ENCODE measurements at places on chromosomes 16 and 17.

- no peak for DNase-seq
These were observed 21.4 kb downstream of the ZC3H18 start for GRCh38 chr16:88591577-88592021.

GRCh38 chr17:4900231-4901107 is 1.1 kb downstream of the C17orf107 start:
- DNase-seq, result no peak

DNA sequence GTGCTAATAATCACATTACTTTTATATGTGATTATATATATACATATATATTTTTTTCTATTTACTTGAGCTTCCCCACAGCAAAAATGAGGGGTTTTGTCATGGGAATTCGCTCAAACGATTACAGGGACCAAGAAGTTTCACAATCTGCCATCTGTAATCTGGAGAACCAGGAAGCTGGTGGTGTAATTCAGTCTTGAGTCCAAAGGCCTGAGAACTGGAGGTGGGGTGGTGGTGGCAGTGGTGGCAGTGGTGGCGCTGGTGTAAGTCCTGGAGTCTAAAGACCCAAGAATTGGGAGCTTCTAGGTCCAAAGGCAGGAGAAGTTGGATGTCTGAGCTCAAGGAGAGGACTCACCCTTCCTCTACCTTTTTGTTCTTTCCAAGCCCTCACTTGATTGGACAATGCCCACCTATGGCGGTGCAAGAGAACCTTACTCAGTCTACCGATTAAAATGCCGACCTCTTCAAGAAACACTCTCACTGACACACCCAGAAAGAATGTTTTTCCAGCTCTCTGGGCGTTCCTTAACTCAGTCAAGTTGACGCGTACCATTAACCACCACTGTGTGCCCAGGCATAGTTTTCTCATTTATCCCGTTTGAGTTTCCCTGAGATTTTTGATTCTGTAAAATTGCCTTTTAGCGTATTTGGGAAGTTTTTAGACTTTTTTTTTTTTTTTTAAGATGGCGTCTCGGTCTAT is 31.9 kb downstream of the POLR2A start:
- no peak for DNase-seq

DNA sequence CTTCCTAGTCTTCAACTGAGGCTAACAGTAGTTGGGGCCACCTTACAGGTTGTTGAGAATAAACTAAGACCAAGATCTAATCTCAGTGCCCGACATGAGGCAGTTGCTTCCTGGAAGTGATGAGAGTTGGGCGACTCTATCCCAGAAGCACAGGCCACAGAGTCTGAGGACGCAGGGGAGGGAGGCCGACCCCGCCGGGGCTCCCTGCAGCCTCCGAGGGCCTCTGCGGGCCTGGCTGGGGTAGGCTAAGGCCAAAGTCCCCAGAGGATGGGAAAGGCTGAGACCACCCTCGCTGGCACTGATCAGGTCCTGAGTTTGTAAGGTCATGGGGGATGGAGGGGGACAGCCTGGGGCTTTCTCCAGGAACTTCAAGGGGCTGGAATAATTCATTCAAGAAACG is 74.0 kb downstream of the ENGASE start:
- no peak for DNase-seq

DNA sequence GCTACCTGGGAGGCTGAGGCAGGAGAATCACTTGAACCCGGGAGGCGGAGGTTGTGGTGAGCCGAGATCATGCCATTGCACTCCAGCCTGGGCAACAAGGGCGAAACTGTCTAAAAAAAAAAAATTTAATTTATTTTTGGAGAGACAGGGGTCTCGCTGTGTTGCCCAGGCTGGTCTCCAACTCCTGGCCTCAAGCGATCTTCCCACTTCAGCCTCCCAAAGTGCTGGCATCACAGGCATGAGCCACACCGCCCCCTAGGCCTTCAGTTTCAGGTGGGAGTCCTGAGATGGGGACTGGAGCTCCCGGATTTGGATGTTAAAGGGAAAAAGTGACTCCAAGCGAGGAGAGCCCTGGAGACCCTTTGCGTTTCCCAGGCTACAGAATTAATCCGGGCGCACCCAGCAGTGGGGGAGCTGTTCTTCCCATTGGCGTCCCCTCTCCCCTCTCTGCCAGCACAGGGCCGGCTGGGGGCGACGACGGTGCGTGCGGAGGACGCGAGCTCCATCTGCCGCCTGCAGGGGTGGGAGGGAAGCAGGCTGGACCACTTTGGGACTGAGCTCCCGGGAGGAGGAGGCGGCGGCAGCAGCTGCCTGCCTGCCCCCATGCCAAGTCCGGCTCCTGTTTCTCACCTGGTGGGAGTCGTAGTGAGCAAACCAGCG is 49.3 kb upstream of the USP7 start:
- no peak for DNase-seq

GRCh38 chr17:9177212-9177611 is 155.9 kb downstream of the NTN1 start:
- no peak for DNase-seq

- no peak for DNase-seq
These were observed 48.7 kb downstream of the TEX14 start for GRCh38 chr17:58643147-58643546.

- DNase-seq, result no peak
These were observed 1.7 kb downstream of the CMTM3 start for GRCh38 chr16:66605979-66606751.

GRCh38 chr16:79400462-79401149 is 199.9 kb downstream of the MAF start:
- no peak for DNase-seq

GRCh38 chr16:28326881-28327610 is 34.7 kb downstream of the SBK1 start:
- DNase-seq, result no peak

- no peak for DNase-seq
These were observed 97.0 kb downstream of the PRKCA start for GRCh38 chr17:66399441-66399840.

GRCh38 chr17:50051606-50052005 is 4.3 kb upstream of the ITGA3 start:
- no peak for DNase-seq
